Mesenteric fat pad (tissue), 1 donor: ENCODE measurements at places on chromosomes 6 and 20. TPM values are rescaled to one million over a fixed set of nuclear protein-coding genes. Genes with fewer than 3 reads are reported as not detected.
A peak's percentile ranks its signal among the peaks of the same experiment; 100 is the strongest.

GRCh38 chr6:170124836-170125235 lies 166.0 kb downstream of the DLL1 start:
- DNase-seq, result peak; percentile 30

MEP1A gene
- 0.35 TPM for total RNA-seq

TGM2 gene
- 131 TPM for total RNA-seq

AIF1 gene
- 60.1 TPM for total RNA-seq

- no peak for DNase-seq
Measured at GRCh38 chr6:20709451-20709850, 175.2 kb downstream of the CDKAL1 start.

DNA sequence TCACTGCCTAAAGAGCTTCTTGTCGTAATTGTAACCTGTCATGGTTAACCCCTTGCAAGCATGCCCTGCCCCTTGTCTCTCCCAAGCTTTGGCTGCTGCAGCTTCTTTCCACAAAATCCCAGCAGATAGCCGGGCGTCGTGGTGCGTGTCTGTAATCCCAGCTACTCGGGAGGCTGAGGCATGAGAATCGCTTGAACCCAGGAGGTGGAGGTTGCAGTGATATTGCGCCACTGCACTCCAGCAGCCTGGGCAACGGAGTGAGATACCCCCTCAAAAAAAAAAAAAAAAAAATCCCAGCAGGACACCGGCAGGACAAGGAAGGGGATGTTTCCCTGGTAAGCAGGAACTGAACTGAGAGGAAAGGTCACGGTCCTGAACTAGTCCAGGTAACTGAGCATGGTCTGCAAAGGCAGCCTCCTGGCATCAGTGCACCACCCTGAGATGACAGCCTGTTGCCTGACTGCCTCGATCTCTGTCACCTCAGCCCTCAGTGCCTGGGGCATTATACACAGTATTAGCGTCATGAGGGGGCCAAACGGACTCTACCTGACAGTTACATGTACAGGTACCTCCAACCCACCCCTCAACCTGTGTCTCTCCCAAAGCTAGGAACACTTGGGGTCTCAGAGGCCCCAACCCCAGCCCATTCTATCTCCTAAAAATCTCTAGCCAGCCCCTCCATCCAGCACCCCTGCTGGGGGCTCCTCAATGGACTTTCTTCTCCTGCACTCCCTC lies 1.8 kb downstream of the LZTS3 start:
- peak; percentile 71 for DNase-seq

GRCh38 chr20:47059536-47059935 lies 164.9 kb downstream of the EYA2 start:
- no peak for DNase-seq

GRCh38 chr6:41288030-41288753 lies 1.7 kb upstream of the TREM1 start:
- DNase-seq, result no peak

DNA sequence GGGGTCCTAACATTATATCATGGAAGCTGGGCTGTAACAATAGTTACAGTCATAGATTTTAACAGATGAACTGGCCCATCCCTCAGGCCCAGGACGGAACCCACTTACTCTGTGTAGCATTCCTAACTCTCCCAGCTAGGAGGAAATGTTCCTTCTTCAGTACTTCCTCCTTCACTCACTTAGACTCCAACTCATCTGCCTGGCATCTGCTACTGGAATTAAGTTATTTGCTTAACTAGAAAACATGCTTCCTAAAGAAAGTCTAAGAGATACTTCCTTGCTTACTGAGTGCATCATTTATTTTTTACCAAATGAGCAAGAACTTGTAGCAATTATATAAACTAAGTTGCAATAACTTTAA lies 20.5 kb downstream of the GCLC start:
- no peak for DNase-seq

TRIM26 gene
- total RNA-seq, result 32.1 TPM

DNA sequence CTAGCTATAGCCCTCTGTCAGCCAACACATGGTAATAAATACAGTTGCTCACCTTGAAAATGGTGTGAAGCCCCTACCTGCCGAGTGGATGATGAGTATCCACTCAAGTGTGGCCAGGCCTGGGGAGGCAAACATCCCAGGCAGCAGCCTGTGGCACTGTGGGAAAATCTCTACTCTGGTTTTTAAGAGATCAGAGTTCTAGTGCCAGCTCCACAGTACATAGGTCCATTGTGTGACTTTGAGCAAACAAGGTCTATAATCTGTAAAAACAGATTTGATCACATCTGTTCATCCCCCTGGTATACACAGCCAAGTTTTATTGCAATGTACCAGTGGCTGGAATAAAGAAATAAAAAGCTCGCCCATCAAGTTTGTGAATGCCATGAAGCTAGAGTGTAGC lies 82.7 kb upstream of the ARMC2 start:
- DNase-seq, result no peak

- DNase-seq, result no peak
Measured at GRCh38 chr20:34907616-34908469, 31.4 kb downstream of the ACSS2 start.

- DNase-seq, result no peak
Measured at GRCh38 chr20:62875419-62876361, 14.1 kb upstream of the TCFL5 start.

GRCh38 chr6:146856296-146856695 lies 257.5 kb downstream of the ADGB start:
- no peak for DNase-seq

ENPP1 gene
- 32.1 TPM for total RNA-seq

DNA sequence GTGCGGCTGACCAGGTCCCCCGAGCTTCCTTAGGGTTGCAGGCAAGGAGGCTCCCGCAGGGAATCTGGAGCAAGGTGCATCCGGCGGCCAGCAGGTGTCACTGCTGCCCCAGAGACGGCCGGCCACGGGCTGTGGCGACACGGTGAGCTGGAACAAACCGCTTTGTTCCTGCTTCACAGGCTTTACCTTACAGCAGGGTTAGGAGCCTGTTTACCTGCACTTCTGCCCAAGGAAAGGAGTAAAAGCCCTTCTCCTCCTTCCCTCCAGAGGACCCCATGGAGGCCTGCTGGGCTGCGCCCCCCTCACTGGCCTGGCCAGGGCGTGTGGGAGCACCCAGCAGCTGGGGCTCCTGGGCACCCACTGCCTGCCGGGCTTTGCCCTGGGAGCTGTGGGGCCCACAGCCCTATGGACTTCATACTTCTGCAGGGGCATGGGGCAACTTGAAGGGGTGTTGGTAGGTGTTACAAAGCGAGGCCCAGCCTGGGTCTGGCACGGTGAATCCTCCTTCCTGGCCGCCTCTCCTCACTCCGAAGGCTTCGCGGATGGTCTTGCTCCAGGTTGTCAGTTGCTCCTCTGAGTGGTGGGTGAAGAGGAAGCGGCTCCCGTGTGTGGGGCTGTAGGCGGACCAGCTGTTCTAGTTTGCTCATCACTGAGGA lies 88.4 kb downstream of the CDC5L start:
- no peak for DNase-seq

DNA sequence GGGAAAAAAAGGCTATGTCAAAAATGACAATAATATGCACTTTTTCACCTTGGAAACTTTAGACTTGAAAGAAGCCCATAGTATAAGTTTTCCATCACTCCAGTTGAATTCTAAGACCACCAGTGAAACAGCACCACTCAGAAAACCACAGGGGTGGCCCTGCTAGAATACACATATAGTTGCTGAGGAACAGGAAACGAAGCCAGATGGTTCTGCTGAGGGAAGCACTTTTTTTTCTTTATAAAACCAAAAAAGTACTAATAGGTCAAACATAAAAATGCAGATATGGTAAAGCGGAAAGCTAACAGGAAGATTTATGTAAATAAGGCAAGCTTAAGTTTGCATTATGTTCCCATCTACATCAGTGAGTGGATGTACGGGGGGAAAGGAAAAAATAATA lies 303.9 kb downstream of the FOXC1 start:
- no peak for DNase-seq

DNA sequence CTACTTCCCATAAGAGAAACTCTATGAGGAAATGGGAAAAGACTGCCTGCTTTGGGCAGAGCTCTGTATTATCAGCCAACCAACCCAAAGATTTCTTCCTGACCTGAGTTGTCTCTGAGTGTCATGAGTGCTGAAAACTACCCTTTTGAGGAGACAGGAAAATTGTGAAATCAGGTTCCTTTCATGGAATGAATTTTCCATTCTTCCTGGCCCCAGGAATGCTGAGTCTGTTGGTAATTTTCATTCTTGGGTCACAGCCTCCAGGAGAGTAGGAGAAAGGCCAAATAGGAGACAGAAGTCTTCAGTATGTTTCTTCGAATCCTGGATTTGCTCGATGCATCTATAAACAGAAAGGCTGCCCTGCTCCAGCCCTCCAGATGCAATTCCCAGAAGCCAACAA lies 53.6 kb downstream of the SCML4 start:
- DNase-seq, result no peak

GATA5 gene
- 0.19 TPM for total RNA-seq

DEFB125 gene
- not detected for total RNA-seq

RIPPLY2 gene
- not detected for total RNA-seq

GRCh38 chr6:168286116-168286515 lies 33.5 kb downstream of the DACT2 start:
- peak; percentile 78 for DNase-seq

FAM50B gene
- 6.1 TPM for total RNA-seq

DNA sequence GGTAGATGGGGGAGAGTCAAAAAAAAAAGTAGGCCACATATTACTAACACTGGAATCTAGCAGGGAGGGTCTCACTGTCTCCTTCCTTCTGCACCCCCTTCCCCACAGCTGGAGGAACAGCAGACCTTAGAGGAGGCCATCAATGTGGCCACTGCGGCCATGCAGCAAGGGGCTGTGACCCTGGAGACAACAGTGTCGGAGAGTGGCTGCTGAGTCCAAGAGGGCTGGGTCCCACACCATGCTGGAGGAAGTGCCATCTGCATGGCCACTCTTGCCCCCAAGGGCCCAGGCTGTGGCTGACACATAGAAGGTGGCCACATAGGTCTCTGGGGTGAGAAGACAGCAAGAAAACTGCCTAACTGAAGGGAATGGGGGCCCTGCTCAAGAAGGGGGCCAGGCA lies 2.6 kb upstream of the DEF6 start:
- peak; percentile 60 for DNase-seq

OVOL2 gene
- not detected for total RNA-seq

DNA sequence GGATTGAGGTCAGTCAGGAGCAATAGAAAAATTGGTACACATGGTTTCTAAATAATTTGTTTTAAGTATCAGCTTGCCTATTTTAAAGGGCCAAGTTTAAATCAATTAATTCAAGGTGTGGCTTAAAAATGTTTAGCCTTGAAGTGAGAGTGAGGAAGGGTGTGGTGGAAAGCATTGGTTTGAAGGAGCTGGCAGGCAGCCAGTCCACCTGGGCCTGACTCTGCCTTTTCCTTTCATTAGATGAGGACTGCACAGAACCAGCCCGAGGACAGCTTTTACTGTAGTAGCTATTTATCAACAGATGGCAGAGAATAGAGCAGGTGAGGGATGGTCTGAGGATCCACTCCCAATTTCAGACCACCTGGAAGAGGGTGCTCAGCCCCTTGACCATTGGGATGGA lies 42.4 kb downstream of the DHX35 start:
- DNase-seq, result no peak

EZR gene
- total RNA-seq, result 43.1 TPM

GRCh38 chr6:142855893-142856623 lies 88.9 kb downstream of the HIVEP2 start:
- no peak for DNase-seq

DNA sequence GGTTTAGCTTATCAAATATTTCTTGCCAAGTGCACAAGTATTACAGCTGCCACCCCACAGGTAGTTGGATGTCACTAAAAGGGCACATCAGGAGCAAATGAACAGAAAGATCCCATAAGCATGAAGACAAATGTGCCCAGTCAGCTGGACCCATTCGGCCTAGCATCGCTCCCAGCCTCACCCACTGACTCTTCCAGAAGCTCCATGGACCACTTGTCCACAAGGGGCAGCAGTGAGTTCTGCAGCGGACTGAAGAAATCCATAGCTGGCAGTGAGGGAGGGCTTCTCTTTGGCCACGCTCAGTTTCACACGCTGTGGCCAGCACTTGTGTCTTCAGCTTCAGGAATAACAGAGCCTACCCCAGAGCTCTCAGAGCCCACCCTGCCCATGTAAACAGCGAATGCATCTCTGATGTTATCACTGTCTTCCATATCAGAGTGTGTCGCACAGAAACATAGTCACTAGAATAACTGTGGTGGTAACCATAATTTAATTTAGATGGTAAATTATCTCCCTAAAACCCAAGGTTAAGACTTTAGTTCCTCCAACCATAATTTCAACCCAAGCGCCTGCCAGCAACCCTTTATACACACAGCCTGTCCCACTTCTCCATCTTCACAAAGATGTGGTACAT lies 15.8 kb downstream of the CGA start:
- no peak for DNase-seq
